Effector CD8-positive, alpha-beta T cell (primary cell): ENCODE measurements at places on chromosomes 16 and 17.
A peak's percentile ranks its signal among the peaks of the same experiment; 100 is the strongest.

DNA sequence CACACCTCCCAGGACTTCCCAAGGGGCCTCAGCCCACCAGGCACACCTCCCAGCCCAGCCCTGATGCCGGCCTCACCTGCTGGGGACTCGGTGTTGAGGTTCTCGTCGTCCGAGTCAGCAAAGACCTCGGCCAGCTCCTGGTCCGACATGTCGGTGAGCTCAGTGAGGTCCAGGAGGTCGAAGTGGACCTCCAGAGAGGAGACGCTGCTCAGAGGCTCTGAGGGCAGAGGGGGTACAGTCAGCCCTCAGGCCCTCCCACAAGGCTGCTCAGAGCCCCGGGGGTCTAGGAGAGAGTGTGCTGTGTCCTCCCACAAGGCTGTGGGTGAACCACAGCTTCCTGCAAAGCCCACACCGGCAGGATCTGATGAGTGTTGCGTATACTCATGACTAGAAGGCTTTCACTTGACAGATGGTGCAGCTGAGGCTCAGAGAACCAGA is 10.5 kb downstream of the DBNDD1 start:
- DNase-seq = peak; percentile 32

DNA sequence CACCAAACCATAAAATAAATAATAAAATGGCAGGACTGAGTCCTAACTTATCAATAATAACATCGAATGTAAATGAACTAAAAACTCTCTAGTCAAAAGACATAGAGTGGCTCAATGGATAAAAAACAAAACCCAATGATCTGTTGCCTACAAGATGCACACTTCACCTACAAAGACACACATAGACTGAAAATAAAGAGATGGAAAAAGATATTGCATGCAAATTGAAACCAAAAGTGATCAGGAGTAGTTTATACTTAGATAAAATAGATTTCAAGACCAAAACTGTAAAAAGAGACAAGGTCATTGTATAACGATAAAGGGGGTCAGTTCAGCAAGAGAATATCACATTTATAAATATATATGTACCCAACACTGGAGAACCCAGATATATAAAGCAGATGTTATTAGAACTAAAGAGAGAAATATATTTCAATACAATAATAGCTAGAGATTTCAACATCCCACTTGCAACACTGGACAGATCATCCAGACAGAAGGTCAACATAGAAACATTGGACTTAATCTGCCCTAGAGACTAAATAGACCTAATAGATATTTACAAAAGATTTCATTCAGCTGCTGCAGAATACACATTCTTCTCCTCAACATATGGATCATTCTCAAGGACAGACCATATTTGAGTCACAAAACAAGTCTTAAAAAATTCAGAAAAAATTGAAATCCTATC is 29.8 kb downstream of the SLC47A2 start:
- DNase-seq = no peak

GRCh38 chr17:57724026-57724728 is 20.9 kb downstream of the CCDC182 start:
- DNase-seq = no peak

DNA sequence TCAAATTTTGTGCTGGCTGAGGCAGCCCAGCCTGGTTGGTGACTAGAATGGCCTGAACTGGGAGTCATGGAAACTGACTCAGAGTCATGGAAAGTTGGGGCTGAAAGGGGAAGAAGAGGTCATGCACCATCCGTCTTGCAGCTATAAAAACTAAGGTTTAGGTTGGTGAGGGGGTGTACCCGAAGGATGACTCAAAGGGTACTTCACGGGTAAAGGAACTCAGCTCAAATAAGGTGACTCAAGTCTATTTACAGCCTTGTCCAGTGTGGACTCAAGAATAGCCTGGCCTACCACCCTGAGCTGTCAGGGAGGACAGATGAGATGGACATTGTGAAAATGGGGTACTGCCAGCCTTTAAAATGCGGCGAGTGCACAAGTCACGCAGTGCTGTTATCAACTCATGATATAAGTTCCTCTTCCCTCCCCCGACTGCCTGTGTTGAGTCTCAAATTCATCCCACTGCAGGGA is 18.6 kb downstream of the CD300LB start:
- DNase-seq = no peak
